ENCODE measurements at places on chromosomes 3 and 15.
A peak's percentile ranks its signal among the peaks of the same experiment; 100 is the strongest.

DNA sequence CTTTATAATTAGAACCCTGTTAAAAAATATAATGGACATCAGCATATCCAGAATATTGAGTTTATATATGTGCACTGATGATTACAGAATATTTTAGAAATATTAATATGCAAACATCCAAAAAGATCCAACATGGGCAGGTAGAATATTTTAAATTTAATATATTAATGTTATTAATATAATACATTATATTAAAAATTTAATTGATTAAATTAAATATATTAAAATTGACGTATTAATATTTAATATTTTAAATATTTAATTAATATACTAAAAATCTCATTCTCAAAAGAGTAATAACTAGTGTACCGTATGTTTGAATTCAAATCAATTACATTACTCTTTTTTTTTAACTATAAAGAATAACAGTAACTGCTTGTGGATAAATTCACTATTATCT is 73.8 kb upstream of the FURIN start:
- DNase-seq = no peak

- DNase-seq = peak; percentile 91
These were observed 22.9 kb downstream of the FYCO1 start for GRCh38 chr3:45972534-45973402.

- peak; percentile 32 for DNase-seq
These were observed 249.3 kb upstream of the TGFBR2 start for GRCh38 chr3:30356866-30357753.

GRCh38 chr3:124688581-124689454 is 41.4 kb upstream of the UMPS start:
- DNase-seq = peak; percentile 70

- DNase-seq = no peak
These were observed 17.2 kb downstream of the IMPG2 start for GRCh38 chr3:101303089-101303731.

GRCh38 chr15:31415201-31415600 is 88.6 kb downstream of the KLF13 start:
- DNase-seq = no peak

DNA sequence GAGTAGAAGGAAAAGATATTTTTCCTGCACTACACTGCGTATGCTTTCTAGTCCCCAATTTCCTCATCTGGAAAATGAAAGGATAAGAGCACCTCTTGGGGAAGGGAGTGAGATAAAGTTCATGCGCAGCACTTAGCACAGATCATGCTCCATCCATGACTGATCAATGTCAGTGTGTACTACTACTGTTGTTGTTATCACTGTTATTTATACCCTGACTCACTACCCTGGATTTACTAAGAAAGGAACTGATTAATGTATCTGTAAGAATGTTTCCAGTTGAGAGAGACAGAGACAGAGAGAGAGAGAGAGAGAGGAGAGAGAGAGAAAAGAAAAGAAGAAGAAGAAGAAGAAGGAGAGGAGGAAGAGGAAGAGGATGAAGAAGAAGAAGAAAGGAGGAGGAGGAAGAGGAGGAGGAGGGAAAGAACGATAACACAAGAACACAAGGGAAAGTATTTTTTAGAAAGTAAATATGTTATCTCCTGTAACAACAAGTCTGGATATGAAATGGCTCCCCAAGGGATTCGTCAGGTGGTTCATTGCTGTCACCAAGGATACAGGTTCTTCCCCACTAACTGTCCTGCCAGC is 212.2 kb upstream of the PROK2 start:
- no peak for DNase-seq

DNA sequence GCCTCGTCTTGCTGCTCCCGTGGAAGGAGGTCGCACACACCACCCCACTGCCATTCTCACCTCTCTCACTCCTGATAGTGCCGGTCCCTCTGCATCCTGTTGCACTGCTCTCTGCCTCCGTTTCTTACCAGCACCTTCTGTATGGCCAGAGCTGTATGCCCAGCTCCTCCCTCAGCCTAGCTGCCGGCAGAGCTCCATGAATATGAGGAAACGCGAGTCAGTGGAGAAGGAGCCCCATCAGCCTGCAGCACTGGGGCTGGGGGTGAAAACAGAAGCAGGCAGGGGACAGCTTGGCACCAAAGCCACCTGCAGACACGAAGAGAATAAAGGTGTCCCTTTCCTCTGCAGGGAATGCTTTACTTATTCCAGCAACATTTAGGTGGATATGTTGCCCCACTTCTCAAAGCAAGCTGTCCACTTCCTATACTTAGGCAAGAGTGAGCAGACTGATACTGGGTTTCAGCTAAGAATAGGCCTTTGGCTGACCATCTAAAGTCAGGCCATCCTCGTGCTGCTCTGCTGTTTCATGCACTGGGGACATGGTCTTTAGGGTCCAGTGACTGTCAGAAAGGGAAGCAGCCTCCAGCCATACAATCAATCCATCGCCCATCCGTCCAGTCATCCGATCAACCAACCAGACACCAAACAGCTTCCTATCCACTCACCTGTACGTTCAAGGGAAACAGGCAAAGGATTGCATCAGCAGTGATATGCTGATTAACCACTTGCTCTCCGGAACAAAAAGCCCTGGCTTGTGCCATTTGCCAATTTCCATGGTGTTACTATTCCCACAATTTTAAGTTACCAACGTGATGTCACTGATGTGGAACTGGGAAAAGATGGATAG is 222.7 kb downstream of the XXYLT1 start:
- no peak for DNase-seq

DNA sequence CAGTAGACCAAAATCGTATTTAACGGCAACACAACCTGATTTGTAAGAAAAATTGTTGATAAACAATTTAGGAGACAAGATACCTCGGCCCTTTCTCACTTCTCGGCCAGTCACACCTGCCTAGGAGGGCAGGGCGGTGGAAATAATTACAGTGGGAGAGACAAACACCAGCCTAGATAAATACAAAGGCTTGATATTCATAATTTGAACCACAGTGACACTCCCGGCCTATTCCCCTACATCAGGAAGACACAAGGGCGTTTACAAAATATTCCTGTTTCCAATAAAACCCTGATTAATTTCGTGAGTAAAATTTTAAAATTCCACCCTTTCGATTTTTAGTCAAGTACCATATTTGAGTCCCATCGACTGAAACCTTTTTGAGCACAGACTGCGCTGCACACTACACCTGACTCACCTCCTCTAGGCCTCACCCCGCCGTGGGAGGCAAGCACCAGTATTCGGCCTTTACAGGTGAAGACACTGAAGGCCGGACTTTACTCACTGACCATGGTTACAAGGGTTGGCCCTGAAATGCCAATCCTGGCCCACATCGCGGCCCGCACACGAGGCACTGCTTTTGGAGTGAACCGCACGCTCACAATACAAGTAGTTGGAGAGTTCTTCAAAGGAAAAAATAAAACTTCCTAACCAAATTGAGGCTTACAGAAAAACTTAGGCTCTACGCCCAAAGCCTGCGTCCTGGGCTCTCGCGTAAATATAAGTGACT is 794 bp downstream of the ARPP19 start:
- peak; percentile 16 for DNase-seq

GRCh38 chr3:150020527-150020926 is 49.8 kb upstream of the PFN2 start:
- DNase-seq = peak; percentile 76

- no peak for DNase-seq
These were observed 60.6 kb upstream of the PLCL2 start for GRCh38 chr3:16824081-16824696.

DNA sequence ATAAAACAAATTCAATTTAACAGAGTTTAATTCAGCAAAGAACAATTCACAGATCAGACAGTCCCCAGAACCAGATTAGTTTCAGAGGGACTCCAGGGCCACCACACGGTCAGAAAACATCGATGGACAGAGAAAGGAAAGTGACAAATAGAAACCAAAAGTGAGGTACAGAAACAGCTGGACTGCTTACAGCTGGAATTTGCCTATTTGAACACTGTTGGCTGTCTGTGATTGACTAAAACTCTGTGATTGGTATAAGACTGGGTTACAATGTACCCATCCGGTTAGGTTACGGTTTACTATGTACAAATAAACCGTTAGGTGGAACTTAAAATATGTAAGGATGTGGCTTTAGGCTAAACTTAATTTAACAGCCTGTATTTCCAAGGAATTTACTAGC is 30.3 kb downstream of the MOBP start:
- no peak for DNase-seq

- no peak for DNase-seq
These were observed 18.0 kb upstream of the PLXND1 start for GRCh38 chr3:129624347-129625071.

DNA sequence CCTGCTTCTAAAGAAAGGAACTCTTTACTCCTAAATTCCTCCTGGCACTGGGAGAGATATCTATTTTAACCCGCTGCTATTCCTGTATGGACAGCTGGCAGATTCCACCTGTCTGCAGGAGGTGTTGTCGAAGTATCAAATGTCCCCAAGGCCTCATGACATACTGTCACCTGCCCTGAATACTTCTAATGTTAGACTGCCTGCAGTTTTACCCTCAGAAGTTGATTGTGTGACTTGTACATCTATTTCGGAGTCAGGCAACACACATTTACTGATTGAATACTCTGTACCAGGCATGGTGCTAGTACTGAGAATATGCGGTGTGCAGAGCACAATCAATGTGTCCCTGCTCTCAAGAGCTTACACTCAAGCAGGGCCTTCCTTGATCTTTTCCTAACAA is 38.6 kb downstream of the PDZRN3 start:
- no peak for DNase-seq

- DNase-seq = no peak
These were observed 51.3 kb downstream of the SUCNR1 start for GRCh38 chr3:151924753-151925152.

GRCh38 chr3:160928183-160928726 is 172.2 kb downstream of the PPM1L start:
- no peak for DNase-seq

- no peak for DNase-seq
These were observed 107.7 kb downstream of the RAP2B start for GRCh38 chr3:153269730-153270129.

- DNase-seq = no peak
These were observed 102.4 kb upstream of the LRIG1 start for GRCh38 chr3:66603151-66603611.

DNA sequence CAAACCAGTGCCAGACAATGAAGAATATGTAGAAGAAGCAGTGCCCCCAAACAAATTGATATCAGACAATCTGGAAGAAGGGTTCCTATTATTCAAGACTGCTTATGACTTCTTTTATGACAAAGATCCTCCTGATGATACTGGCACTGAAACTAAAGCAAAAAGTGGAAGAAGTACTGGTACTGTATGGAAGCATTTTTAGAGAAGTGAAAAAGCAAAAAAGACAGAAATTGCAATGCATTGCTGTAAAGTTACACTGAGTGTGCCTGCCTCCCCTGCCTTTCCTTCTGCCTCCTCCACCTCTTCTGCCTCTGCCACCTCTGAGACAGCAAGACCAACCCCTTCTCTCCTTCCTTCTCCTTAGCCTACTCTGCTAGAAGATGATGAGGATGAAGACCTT is 167.6 kb downstream of the PLCL2 start:
- DNase-seq = no peak

GRCh38 chr3:153311541-153311940 is 149.5 kb downstream of the RAP2B start:
- DNase-seq = no peak

- DNase-seq = no peak
These were observed 451.1 kb upstream of the KCNMB2 start for GRCh38 chr3:178084938-178085816.

DNA sequence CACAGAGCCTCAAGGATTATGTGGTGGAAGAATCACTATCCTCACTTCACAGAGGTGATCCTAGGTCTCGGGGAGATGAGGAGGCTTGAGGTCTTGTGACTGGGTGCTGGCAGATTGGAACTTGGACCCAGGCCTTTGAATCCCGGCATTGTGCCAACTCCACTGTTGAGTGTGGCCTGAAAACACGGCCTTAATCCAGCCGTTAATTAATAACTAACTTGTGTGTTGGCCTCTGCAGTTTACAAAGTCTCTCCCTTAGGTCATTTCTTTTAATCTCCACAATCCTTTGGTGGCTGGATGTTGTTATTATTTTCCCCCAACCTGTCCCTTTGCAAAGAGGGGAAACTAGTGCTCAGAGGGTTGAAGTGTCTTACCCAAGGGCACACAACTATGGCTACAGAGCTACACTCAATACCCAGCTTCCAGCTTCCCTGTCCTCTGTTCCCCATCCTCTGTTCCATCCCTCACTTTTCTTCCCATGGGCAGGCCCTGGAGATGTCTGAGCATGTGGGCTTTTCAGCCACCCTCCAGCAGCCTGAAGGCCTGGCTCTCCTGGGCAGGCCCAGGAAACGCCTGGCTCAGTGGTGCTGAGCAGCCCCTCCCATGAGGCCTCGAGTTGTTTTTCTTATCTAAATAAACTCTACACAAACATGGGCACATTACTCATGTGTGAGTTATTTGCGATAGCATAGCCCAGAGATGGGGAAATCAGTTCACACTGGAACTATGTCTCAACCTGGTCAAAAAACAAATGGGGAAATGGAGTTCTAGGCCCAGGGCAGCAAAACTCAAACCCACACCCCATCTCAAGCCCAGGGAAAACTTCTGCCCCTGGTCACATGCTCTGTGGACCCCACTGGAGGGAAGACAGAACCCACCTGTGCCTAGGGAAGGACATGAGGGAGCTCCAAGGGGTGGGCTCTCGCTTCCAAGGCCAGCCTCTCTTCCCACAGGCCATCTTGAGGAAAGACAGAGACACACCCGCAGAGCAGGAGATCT is 16.8 kb upstream of the SMAD3 start:
- DNase-seq = peak; percentile 93

Data from HFFc6 (cell line).